ENCODE measurements at places on chromosomes 7 and 10.
A peak's percentile ranks its signal among the peaks of the same experiment; 100 is the strongest.

- peak; percentile 47 for DNase-seq
These were observed 1.9 kb downstream of the VGF start for GRCh38 chr7:101163279-101164070.

GRCh38 chr10:43211030-43211429 is 55.8 kb downstream of the RASGEF1A start:
- DNase-seq = no peak

- DNase-seq = no peak
These were observed 591.6 kb upstream of the PFKP start for GRCh38 chr10:2475711-2476217.

DNA sequence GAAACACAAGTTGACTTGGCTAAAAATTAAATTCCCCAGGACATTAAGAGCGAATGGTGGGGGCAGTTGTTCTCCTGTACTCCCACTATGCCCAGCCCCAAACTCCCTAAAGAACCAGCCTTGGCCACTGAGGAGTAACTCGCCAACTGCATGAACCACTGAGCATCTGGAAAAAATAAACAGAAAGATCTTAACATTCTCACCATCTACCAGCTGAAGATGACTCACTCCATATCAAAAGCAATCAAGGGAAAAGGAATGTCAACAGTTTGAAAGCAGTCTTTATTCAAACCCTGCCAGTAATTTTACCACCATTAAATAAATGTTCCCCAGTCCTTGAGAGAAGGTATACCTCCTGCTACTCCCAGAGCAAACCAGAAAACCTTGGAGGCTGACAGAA is 45.4 kb downstream of the CTTNBP2 start:
- DNase-seq = no peak

DNA sequence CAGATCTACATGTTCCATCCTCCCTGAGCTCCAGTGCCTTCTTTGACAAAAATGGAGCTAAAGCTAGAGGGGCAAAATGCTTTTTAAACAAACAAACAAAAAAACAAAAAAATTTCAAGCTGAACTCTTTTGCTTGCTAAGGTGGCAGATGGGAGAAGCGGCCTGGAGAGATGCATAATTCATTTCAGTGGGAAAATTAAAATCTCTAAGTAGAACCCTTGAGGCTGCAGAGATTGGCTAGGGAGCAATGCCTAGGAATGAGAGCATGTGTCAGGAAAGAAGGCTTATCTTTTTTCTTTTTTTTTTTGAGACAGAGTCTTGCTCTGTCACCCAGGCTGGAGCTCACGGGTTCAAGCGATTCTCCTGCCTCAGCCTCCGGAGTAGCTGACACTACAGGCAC is 46.4 kb upstream of the SAMD8 start:
- no peak for DNase-seq

- DNase-seq = no peak
These were observed 13.0 kb upstream of the SCART1 start for GRCh38 chr10:133440633-133441285.

DNA sequence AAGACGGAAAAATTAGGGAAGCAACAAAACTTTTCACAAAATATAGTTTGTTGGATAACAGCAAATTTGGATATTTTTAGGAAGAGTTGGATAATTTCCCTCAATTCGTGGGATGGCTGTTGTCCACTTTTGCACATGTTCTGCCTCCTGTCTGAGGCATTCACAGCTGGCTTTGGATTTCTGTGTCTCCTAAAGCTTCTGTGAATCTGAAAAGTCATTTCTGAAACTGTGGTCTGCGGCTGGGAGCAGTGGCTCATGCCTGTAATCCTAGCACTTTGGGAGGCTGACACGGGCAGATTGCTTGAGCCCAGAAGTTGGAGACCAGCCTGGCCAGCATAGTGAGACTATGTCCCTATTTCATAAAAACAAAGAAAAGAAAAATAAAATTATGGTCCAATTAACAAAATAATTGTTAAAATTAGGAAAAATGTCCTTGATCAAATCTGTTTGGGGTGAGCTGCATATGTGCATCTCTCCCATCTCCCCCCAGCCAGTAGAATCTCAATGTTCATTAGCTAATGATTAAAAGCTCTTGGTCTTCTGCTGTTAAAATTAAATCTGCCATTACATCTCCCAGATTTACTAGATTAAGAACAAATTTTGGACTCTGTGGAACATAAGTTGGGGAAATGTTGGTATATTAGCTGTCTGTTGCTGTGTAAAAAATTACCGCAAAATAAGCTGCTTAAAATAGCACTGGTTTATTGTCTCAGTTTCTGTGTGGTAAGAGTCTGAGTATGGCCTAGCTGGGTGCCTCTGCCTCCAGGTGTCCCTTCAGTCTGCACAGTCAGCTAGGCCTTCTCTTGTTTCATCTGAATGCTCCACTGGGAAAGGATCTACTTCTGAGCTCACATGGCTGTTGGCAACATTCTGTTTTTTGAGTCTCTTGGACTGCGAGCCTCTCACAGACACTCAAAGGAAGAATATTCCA is 332.0 kb upstream of the FZD1 start:
- DNase-seq = no peak
